ENCODE measurements at places on chromosomes 7 and 10.
A peak's percentile ranks its signal among the peaks of the same experiment; 100 is the strongest.

GRCh38 chr10:77116904-77117303 is 520.7 kb downstream of the KCNMA1 start:
- DNase-seq = no peak

DNA sequence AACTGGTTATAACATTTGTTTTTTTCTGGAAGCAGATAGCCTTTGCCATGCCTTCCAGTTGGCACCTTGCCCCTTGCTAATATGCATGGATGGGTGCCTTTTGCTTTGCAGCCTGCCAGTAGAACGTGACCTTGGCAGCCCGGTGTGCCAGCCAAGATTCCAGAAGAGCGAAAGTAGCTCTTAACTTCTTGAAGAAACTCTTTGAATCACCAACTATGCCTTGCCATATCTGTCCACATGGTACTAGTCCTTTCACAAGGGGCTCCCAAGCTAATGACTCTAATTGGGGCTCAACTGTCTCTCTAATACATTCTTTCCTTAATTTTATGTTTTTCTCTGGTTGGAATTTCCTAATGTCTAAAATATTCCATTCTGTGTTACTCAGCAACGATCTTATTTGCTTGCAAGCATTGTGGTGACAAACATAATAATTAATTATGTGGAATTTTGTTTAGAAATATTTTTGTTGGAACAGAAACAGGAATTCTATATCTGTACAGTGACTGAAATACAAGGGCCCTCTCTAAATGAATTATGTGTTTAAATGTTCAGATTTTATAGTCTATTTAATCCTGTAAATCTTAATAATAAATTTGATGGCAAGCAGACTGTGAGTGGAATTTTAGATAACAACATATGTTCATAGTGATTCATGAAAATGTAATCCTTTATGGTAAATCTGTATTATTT is 45.8 kb downstream of the HDAC9 start:
- DNase-seq = peak; percentile 15

DNA sequence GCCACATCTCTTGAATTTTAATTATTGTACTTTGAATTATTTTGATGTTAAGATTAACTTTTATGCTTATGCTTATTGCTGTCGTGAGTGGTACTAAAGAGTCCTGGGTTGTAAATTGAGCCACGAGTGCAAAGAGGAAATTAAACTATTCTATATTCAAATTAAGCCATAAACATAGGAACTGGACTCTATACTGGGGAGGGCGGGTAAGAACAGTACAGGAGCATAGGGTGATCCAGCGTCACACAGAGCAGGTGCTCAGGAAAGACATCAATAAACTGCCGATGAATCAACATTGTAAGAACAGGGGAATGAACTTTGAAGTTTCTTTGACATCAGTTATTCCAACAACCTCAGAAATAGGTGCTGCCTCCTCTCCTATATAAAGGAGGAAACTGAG is 219.6 kb downstream of the CACNB2 start:
- DNase-seq = no peak

GRCh38 chr10:73414230-73414945 is 530 bp upstream of the ANXA7 start:
- DNase-seq = no peak

DNA sequence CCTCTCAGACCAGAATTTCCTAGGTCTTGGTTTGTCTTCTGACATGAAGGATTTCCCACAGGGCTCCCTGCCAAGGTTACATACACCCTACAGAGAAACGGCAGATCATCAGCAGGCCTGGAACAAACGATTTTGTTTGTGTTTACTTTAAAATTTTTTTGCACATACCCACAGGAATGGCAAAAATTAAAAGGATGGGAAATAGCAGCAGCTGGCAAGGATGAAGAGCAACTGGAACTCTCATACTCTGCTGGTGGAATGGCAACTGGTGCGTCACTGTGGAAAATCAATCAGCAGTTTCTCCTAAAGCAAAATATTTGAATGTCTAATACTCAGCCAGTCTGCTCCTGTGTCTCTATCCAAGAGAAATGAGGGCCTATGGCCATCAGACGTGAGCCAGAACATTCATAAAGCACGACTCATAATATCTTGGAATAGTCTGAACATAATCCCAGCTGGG is 6.5 kb downstream of the BAIAP2L1 start:
- peak; percentile 41 for DNase-seq

- DNase-seq = no peak
These were observed 725.8 kb upstream of the POM121L12 start for GRCh38 chr7:52309631-52310030.

DNA sequence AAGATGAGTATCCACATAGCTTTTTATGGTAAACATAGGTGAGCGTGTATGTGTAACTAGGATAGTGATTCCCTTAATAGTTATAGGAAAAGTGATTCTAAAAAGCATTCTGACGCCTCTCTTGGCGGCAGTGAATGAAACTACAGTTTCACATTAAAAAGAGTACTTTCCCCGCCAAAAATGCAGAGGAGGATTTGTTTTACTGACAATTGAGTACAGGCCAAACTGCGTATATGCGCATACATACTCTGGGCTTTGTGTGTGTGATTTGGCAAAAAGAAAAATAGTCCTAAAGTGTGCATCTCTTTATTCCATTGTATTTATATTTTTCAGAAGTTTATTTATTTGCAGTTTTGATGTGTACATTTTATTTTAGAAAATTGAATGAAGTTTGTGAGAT is 10.3 kb downstream of the CUL1 start:
- DNase-seq = no peak

DNA sequence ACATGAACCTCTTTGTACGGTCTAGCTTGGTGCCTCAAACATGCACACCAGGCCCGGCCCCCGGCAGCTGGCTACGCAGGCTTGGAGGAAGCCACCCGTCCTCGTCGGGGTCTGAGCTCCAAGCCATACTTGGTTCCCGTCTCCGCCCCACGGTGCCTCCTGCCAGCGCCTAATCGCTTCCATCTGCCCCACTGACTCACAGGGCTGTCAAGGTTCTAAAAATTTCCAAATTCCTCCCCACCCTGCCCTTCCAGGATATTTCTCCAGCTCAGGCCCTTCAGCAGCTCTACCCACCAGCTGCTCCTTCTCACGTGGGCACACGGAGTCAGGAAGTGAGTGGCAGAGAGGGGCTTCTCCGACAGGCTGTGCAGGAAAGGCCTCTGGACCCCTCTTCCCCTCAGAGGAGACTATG is 38.8 kb downstream of the TMEM270 start:
- no peak for DNase-seq

DNA sequence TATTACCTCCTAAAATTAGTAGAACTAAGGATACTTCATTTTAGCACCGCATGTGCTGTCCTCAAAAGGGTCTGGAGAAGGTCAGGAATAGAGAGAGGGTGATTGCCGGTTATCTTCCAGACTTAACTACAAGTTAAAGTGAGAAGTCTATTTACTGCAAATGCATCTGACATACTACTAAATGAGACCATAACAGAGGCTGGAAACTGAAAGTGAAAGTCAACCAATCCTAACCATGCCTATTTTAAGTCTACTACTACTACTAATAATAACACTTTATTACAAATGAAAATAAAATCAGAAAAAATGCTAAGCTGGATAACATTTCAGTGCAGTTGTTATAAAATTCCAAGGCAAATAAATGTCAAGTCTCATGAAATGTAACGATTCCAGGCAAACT is 244.7 kb downstream of the KIF20B start:
- no peak for DNase-seq

GRCh38 chr7:2120841-2121830 is 111.6 kb downstream of the MAD1L1 start:
- no peak for DNase-seq

DNA sequence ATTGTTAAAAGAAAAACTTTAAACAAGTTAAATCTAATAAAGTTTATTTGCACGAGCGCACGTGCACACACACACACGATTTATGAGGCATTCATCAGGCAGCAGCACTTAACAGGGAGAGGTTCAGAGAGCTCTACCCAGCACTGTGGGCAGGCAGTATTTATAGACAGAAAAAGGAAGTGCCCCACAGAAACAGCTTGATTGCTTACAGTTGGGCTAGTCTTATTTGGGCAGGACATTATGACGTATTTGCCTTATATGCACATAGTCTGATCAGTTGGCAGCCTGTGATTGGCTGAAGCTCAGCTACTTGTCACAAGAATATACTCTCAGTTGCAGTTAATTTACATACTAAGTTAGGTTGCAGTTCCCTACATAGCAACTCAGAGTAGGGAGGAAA is 1.2 kb upstream of the SDHAF3 start:
- no peak for DNase-seq

DNA sequence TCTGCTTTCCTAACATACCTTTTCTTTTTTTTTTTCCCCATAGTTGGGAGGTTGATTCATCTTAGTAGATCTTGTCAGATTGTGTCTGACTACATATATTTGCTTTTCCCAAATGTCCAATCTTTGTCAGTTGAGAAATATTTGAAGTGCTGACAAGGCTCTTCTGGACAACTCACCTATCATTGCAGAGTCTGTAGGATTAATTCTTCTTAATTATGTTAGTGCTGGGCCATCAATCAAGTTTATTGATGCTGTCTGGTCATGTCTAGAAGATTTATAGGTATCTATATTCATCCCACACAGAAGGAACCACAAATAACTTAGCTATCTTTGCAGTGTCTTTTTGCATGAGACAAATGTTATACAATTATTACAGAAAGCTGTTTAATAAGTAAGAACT is 310.6 kb downstream of the ACTR3B start:
- DNase-seq = no peak

DNA sequence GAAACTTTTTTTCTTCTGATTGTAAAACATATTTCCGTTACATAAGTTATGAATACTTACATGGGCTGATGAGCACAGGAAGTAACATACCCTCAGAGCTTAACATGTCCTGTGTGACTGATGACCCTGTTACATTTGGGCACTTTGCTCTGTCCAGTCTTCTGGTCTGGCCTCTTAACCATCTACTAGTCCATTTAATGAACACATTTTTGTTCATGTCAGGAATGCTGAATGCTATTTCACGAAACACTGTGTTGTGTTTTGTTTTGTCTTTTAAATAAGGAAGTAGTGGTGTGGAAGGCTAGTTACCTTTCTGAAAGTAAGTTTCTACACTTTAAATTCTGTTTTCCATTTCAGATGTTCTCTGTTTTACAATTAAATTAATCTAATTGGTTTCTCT is 77.7 kb downstream of the RBM33 start:
- no peak for DNase-seq

- no peak for DNase-seq
These were observed 42.0 kb upstream of the PPP2R2D start for GRCh38 chr10:131858583-131859340.

DNA sequence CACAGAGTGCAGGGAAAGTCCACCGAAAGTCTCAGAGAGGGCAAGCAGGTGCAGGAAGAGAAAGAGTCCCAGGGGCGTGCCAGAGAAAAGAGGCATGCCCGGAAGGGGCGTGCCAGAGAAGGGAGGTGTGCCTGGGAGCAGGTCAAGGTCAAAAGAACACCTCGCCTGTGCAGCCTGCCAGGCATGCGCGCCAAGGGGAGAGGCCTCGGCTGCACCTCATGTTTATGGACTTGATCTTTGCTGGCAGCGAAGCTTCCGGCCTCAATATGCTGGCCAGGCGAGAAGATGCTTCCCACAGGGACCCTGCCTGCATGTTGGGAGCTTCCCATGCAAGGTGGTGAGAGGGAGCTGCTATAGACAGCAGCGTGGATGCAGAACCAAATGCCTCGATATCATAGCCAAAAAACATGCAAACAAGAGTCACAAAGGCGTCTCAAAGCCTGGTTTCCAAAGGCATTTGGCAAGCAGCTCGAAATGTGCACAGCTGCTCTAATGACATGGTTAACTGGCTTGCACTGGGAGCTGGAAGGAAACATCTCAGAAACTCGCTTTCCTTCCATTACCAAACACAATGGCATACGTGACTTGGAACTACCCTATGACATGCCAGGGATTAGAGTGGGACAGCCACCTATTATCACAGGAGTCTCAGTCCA is 192.5 kb upstream of the PPP2R2D start:
- no peak for DNase-seq

DNA sequence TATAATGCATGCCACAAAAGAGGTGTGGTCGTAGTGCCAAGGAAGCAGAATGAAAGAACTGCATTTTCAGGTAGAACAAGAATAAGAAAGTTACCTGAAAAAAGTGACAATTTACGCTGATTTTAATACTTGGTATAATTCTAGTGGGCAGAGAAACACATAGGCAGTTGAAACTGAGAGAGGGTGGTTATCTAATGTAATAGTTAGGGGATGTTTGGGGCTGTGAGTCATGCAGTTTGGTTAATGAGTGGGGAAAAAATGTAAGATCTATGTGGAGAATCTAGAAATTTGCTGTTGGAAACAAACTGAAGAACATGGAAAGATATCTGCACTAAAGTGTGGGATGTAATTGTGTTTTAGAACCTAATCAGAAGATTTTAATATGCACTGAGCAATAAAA is 33.7 kb downstream of the ZNF37A start:
- DNase-seq = no peak

- no peak for DNase-seq
These were observed 317.2 kb upstream of the FZD8 start for GRCh38 chr10:35959252-35959651.

- no peak for DNase-seq
These were observed 26.3 kb upstream of the ITGB8 start for GRCh38 chr7:20304366-20304765.

DNA sequence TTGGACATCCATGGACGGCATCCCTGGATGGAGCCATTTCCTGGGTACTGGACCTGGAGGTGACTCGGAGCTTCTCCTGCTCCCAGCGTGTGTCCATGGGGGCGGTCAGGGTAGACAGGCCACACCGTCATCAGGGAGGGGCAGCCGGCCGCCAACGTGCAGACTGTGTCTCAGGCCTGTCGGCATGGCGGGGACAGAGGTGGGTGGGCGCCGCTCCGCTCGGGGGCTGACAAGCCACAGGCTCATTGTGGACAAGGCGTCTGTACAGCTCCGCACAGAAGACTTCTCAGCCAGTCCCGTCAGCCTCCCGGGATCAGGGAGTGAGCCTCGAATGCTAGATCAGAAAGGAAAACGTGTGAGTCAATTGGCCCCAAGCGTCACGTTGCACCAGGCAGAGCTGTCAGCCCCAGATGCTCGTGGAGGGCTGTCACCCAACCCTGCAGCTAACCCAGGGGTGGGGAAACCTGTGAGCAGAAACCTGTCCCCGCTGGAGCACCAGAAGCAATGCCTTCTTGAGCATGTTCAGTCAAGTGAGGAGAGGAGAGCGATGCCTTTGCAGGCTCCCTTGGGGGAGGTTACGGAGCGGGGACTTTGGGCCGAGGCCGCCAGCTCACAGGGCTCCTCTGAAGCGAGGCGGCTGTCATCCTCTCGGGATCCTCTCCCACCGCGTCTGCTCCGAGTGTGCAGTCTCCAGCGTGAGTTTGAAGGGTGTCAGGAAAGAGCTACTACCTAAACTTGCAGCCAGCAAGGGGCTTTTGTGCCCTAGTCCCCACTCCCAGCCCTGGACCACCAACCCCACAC is 16.0 kb upstream of the DPYSL4 start:
- no peak for DNase-seq

- DNase-seq = no peak
These were observed 41.6 kb upstream of the MET start for GRCh38 chr7:116630357-116630756.

GRCh38 chr7:73668886-73669230 is 1.2 kb downstream of the VPS37D start:
- no peak for DNase-seq

- DNase-seq = no peak
These were observed 10.8 kb downstream of the TMEM120A start for GRCh38 chr7:75983471-75984129.

- DNase-seq = no peak
These were observed 7.8 kb downstream of the NPS start for GRCh38 chr10:127556916-127557315.
